Activated T-cell treated with anti-CD3 and anti-CD28 coated beads, Interleukin-2, amount 50 U/mL, for 72 hours (primary cell): ENCODE measurements at places on chromosomes 1 and 21. TPM values are rescaled to one million over a fixed set of nuclear protein-coding genes. Genes with fewer than 3 reads are reported as not detected.

DNA sequence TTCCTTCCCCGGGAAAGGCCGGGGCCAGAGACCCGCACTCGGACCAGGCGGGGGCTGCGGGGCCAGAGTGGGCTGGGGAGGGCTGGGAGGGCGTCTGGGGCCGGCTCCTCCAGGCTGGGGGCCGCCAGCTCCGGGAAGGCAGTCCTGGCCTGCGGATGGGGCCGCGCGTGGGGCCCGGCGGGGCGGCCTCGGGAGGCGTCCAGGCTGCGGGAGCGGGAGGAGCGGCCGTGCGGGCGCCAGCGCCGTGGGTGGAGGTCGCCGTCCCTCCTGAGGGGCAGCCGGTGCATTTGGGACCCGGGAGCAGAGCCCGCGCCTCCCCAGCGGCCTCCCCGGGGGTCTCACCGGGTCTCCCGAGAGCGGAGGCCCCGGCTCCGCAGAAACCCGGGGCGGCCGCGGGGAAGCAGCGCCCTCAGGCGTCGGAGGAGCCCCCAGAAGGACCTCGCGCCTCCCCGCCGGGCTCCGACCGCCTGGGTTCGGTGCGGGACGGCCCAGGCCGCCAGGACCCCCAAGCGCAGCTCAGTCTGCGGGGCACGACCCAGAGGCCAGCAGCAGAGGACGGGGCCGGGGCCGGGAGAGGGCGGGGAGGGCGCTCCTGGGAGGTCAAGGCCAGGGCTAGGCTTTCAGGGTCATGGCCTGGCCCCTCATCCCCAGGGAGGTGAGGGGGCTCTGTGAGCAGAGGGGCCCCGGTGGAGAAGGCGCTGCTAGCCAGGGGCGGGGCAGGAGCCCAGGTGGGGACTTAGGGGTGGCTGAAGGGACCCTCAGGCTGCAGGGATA, 7.2 kb upstream of the SLX9 start:
- DNase-seq: peak; percentile 81

- DNase-seq: no peak
Observed at GRCh38 chr1:51487628-51488027, 31.4 kb downstream of the EPS15 start.

DNA sequence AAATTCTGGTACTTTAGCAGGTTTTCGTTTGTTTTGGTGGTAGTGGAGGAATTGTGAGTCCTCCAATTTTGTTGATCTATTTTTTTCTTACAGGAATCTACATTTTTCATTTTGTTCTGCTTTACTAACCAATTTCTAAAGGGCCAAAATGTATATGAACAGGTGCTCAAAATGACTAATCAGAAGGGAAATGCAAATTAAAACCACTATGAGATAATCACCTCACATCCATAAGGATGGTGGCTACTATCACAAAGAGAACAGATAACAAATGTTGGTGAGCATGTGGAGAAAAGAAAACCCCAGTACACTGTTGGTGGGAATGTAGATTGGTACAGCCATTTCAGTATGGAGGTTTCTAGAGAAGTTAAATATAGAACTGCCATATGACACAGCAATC, 134.2 kb downstream of the LMO4 start:
- DNase-seq: no peak

GRCh38 chr1:171257607-171258076, 9.3 kb downstream of the FMO1 start:
- no peak for DNase-seq

- DNase-seq: peak; percentile 19
Observed at GRCh38 chr21:43611598-43612369, 47.5 kb downstream of the HSF2BP start.

DNA sequence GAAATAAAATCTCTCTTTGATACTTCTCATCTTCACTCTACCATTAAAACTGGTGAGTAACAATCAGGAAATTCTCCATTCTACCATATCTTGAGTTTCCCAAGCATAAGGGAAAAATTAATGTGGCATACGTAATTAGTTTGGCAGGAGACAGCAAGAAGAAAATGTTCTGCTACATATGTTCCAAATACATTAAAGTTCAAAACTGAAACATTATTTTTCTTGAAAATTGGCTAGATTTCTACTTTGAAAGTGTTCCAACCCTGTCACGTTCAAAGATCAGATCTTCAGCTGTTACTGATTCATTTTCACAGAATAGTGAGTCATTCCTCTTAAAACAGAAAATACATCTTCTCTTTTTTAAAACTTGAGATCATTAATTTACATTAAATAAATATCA, 48.5 kb downstream of the PIGK start:
- no peak for DNase-seq

DNA sequence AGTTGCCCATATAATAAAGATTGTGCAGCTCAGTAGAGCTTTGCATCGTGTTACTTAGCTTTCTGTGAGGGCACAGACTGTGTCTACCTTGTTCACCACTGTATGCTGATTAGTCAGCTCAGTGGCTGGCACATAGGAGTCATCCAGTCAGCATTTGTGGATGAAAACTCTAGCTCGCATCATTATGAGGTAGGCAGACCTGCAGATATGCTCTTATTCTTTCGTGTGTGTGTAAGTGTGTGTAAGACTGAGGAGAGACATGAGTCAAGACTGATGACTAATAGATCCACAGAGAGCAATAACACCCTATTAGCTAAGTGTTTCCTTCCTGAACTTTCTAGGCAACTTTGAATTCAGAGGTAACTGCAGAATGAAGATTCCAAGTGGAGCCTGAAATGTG, 17.1 kb downstream of the TTF2 start:
- peak; percentile 75 for DNase-seq

GRCh38 chr1:17976854-17977253, 130.7 kb upstream of the IGSF21 start:
- DNase-seq: no peak

DNA sequence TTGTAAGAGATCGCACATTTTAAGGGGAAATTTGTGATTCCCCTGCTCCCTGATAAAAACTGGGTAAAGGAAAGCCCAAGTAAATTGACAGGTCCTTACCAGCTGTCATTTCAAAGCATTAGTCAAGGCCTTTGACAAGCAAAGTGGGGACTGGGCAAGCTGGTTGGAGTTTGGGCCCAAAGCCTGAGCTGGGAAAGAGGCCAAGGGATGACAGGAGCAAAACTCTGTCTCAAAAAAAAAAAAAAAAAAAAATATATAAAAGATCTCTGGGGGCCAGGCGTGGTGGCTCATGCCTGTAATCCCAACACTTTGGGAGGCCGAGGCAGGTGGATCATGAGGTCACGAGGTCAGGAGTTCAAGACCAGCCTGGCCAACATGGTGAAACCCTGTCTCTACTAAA, 36.9 kb downstream of the SLC2A1 start:
- no peak for DNase-seq

The TMPRSS3 gene
- total RNA-seq: 91.9 TPM

The C1QA gene
- not detected for total RNA-seq

The AMY1B gene
- not detected for total RNA-seq

The GBP2 gene
- total RNA-seq: 356 TPM

The CLDN19 gene
- not detected for total RNA-seq

The S100A10 gene
- total RNA-seq: 76.6 TPM
